ENCODE measurements at places on chromosomes 1 and 21. TPM values are rescaled to one million over a fixed set of nuclear protein-coding genes. Genes with fewer than 3 reads are reported as not detected.
A peak's percentile ranks its signal among the peaks of the same experiment; 100 is the strongest.

- DNase-seq, result no peak
These were observed 6.2 kb upstream of the CA6 start for GRCh38 chr1:8939362-8939995.

- no peak for DNase-seq
These were observed 52.4 kb upstream of the LRP8 start for GRCh38 chr1:53380296-53380695.

GRCh38 chr1:79363430-79363829 is 356.9 kb upstream of the ADGRL4 start:
- no peak for DNase-seq

DNA sequence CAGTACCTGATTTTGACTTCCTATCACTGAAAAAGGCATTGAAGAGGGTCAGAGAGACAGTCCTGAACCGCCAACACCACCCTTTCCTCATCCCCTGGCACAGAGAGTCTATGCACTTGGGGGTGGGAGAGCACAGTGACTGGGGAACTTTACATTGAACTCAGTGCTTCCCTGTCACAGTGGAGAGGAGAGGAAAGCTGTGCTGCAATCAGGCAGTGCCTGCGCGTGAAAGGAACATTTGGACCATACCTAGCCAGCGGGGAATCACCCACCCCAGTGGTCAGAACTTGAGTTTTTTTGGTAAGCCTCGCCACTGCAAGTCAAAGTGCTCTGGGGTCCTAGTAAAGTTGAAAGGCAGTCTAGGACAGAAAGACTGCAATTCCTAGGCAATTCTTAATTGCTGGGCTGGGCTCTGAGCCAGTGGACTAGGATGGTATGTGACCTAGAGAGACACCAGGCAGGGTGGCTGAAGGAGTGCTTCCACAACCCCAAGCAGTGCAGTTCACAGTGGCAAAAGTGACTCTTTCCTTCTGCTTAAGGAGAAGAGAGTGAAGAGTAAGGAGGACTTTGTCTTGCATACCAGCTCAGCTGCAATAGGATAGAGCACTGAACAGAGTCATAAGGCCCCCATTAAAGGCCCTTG is 9.4 kb upstream of the HENMT1 start:
- DNase-seq, result no peak

DNA sequence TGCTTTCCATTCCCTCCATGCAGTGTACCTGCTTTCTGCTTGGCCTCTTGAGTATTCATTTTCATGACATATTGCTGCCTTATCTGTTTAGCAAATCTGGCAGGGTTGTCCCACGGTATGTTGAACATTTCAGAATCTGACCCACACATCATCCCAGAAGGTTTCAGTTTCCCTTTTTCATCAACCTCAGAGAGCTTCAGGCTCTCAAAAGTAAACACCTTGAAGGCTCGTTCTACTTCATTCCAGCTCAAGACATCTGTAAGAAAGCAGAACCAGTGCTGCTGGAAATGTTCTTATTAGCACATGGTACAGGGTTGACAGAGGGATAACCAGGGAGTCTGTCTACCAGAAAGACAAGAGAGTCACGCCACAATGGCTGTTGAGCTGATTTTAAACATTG is 103.6 kb downstream of the SPAG17 start:
- no peak for DNase-seq

- peak; percentile 79 for DNase-seq
These were observed 1.0 kb downstream of the PLPP3 start for GRCh38 chr1:56578138-56578962.

DNA sequence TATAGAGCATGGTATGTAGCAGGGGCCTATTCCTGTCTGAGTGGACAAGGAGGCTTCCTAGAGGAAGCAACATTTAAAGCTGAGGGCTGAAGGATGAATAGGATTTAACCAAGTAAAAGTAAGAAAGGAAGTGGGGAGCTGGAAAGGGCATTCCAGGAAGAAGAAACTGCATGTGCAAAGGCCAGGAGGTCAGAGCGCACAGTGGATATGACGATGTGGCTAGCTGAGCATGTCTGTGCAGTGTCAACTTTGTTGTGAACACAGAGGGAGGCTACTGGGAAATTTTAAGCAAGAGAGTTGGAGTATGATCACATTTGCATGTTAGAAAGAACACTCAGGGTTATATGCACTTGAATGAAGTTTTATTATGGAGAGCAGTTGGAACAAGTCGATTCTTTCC is 28.6 kb upstream of the JUN start:
- no peak for DNase-seq

DNA sequence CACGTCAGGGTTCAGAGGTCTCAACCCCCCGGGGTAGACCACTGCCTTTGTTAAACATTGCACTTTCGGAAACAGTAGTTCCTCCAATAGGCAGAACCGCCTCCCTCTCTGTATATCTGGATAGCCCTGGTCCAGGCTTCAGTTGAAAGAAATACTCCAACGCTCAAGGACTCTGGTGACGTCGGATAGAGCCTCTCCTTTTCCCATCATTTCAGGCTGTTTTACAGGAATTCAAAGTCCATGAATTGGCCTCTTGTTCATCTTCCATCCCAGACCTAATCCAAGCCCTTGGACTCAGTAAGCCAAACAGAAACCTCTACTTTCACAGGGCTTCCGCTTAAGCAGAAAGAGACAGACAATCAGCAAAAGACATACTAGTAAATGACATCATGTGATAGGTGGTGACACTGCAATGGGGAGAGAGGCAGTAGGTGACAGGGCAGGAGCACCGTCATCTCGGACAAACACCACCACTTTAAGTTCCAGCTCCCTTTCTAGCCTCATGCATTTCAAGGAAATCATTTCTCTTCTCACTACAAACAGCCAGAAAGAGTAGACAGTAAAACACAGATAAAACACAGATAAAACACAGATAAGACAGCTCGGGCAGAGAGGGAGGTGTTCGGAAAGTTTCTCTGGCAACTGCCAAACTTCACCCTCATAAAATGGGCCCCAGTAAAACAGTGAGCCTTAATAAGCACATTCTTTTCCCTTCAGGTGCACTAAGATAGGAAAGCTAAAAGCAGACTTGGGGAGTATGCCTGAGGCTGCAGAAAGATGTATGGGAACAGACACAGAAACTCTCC is 2.3 kb upstream of the PLA2G2A start:
- no peak for DNase-seq

- no peak for DNase-seq
These were observed 4.4 kb upstream of the TMEM125 start for GRCh38 chr1:43265431-43265830.

- DNase-seq, result no peak
These were observed 1.9 kb downstream of the BTBD19 start for GRCh38 chr1:44810101-44810761.

DNA sequence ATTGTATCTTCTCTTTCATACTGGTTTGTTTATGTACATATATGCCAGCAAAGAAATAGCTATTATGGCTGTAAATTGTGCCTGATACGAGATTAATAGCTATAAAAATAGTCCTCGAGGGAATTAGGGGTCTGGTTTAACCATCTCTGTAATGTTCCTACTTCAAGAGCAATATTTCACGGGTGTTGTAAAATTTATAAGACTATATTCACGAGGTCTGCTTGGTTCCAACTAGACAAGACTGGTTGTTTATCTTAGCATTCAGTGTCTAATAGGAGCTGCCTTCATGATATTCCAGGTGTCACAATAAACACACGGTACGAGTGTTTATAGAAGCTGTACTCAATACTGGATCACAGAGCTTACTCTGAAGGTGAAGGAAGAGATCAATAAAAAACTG is 389.9 kb downstream of the SIPA1L2 start:
- no peak for DNase-seq

- no peak for DNase-seq
These were observed 3.3 kb upstream of the KIF21B start for GRCh38 chr1:201026836-201027235.

Gene ATP1A4
- total RNA-seq, result not detected

Gene TLCD4
- not detected for total RNA-seq

All from GM23248 (cell line).